ENCODE measurements at places on chromosomes 5 and 9.

DNA sequence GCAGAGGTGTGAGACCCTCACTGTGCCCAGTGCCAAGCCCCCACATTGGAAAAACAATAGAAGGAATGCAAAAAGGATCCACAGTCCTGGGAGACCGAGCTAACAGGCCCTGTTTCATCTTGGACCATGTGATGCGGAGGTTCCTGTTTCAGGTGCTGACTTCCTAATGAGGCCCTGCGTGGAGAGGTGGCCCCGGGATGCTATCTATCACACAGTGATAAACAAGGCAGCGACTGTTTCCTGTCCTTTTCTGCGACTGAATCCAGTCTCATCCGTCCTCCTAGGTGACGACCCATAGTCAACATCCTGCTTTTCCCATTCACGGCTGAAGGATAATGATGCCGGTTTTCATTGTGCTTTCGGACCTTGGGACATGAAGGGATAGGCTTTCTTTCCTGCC, 56.4 kb upstream of the BOD1 start:
- no peak for DNase-seq

DNA sequence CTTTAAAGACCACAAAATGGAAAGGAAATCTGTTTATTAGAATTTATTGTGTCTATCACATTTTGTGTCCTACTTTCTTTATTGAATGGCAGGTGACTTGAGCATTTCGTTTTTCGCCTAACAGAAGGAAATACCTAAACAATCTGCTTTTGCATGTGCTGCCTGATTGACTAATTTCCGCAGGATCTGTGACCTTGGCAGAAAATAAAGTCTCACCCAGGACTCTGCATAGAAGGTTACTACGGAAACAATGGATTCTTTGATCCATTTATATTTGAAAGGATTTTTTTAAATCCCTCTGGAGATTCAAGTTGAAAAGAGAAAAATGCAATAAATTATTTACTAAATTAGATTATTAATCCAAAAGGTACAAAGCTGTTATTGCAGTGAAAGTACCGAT, 61.0 kb upstream of the CAST start:
- DNase-seq, result no peak

DNA sequence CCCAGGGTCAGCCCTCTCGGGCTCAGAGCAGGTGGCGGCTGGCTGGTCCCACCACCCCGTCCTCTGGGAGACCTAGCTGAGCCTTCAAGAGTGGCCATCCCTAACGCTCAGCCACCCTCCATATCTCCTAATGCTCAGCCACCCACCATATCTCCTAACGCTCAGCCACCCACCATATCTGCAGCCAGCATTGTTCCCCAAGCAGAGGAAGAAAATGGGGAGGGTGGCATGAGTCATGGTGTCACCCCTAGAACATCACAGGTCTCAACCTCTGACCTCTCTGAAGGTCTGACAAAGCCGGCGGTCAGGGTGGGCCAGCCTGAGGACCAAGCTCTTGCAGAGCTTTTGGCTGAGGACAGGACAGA, 14.7 kb downstream of the LHX3 start:
- DNase-seq, result no peak

- no peak for DNase-seq
Measured at GRCh38 chr9:104304925-104305324, 199.1 kb upstream of the OR13F1 start.

DNA sequence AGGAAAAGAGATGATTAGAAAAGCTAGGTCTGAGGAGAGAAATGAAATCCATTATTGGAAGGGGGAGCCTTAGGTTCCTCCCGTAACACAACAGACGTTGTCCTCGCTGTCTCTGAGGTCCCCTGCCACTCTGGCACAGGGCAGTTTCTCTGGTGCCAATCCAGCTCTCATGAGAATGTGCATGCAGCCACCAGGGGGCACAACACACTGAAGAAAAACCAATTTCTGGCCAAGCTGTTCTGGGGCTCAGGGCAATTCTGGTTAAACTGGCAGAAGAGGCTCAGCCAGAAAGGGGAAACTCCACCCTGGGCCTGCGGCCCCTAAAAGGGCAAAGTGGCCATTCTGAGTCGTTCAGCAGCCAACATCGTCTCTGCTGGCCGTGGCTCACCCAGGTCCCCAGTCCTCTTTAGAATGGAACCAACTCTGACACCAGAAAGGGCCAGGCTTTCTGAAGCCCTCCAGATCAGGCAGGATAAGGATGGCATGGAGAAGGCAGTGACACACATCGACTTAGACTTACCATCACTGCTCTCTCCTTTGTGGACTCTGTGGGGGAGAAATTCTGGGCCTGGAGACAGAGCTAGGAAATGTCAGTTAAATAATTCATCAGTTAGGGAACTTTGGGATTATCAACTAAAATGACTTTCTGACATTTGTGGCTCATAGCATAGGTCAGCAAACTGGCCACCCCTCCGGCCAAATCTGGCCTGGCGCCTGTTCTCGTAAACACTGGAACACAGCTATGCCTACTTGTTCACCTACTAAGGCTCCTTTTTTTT, 58.5 kb upstream of the GOLPH3 start:
- peak; percentile 39 for DNase-seq

- DNase-seq, result no peak
Measured at GRCh38 chr5:137016783-137017324, 482.3 kb downstream of the SPOCK1 start.

- no peak for DNase-seq
Measured at GRCh38 chr5:145280214-145280613, 554.9 kb downstream of the PRELID2 start.

DNA sequence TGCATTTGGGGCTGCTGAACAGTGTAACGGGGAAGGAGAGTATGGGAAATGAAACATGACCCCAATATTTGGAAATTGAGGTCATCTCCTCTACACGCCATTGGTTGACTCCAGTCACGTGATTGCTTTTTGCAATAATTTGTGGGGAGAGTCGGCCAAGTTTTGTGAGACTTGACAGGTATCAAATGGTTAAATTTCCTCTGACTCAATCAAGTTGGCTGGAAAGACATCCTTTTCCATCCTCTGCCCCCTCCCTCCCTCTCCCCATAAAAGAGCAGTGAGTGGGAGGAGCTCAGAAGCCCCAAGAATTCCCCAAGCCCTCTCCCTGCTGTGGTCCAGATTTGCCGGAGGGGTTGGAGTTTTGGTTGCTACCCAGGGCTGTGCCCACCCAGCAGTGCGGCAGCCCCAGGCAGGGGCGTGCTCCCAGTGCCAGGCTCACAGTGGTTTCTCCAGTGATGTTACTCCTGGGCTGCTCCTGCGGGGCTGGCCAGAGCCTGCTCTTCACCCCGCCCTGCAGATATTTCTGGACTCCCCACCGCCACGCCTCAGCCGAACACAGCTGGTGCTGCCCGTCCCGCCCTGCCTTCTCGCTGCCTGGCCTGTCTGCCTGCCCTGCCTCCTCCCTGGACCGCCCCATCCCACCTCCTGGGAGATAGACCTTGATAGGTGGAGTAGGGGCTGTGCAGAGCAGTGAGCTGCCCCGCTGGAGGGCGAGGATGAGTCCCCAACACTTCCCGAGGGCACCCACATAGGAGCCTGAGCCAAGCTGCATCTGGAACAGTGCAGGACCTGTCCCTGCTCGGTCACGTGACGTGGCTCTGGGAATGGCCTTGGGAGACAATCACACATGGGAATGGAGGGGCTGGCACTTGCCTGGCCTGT, 3.4 kb downstream of the COL5A1 start:
- DNase-seq, result peak; percentile 98

DNA sequence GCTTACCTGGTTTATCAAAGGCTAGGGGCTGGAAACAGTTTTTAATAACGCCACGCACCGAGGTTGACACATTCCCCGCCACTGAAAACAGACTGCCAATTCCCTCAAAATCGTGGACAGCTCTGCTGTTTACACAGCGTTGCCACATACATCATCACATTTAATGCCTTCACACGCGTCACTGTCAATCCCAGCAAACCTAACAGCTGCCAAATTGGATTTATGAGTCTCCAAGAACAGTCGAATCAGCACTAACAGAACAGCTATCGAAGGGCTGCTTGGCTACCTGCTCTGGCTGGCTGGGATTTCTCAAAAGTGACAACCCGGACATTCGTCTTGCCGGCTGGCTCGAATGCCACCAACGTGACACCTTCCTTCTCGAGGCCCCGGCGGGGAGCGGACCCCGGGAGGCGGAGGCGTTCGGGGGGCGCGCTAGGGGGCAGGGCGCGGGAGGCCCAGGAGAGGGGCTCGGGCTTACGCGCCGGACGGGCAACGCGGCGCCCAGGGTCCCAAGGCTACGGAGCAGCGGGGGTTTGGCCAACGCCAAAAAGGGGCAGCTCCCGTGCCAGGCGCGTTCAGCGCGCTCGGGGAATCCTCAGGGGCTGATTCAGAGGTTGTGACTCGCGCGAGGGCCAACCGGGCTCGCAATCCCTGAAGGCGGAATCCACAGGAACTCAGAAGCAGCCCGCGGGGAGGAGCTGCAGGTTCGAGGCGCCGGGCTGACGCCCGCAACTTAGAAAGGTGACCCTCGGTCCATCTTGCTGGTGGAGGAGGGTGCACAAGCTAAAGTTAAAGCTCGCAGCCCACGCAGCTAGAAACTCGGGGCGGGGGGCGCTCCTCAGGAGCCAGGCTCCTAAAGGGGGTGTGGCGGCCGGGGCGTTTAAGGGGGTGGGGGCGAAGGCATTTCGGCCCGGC, 1.2 kb downstream of the CDC14B start:
- DNase-seq, result no peak

- DNase-seq, result peak; percentile 32
Measured at GRCh38 chr9:70493029-70493428, 78.6 kb upstream of the KLF9 start.

- no peak for DNase-seq
Measured at GRCh38 chr9:25709941-25710340, 31.7 kb upstream of the TUSC1 start.

Data from astrocyte (in vitro differentiated cells and primary cell).